ENCODE measurements at places on chromosomes 1 and 21.

DNA sequence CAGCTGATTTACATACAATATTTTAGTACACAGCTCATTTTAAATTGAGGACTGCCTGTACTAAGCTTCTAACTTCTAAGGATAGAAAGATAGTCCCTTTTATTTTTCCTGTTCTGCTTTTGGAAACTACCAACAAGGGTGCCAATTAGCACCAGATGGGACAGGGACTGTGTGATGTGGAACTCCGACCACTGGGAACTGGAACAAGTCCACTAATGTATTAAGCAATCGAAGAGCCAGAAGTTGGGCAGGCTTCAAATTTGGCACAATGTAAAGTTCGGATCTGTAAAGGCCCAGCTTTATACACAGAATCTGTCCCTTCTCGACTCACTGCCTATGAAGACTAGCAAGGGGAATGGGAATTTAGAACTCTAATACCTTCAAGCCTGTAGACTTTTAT is 149.3 kb downstream of the ZC3H11B start:
- no peak for DNase-seq

DNA sequence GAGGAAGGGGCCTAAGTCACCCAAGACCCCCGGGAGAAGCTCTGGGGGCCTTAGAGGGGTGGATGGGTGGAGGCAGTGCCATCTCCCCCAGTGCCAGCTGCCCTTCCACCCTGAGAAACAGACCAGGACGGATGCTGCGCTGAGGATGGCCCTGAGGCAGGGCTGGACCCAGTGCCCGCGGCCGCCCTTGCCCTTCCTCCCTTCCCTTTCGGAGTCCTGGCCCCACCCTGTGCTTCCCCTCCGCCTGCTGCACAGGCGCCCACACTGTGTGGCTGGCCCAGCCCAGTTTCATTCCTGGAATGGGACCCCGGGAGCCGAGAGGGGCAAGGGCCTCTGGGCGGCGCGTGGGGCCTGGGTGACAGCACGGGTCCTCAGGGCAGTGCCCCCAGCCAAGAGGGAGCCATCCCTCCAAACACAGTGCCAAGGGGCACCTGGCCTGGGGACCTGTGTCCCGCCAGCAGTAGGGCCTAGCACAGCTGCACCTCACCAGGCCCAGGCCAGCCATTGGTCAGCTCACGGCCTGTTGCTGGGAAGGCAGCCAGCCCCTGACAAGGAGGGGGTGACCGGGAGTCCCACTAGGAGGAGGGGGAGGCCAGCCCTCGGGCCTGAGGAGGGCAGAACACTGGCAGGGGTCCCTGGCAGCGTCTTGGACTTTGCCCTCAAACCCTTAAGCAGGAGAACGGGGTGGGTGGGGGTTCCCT is 13.4 kb upstream of the SKI start:
- no peak for DNase-seq

DNA sequence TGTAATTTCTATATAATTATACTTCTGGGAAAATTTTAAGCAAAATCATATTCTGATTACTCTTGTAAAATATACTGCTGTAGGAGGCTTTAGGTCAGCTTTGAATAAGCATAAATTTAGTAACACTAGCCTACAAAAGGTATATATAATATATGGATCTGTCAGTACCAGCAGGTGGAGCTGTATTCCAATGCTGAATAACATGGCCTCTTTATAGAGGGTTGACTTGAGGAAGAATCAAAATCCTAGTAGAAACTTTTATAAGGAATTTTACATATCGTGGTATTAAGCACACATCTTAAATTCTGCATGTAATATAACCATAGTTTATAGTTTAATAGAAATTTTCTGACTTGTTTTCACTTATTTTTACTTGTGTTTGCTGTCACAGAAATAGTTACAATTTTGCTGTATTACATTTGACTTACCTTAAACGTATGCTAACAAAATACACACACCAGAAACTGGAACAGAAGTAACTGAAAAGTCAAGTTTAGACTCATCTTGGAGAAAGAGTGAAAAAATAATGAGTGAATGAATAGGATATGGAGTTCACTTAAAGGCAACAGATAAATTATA is 79.3 kb downstream of the HMCN1 start:
- no peak for DNase-seq

DNA sequence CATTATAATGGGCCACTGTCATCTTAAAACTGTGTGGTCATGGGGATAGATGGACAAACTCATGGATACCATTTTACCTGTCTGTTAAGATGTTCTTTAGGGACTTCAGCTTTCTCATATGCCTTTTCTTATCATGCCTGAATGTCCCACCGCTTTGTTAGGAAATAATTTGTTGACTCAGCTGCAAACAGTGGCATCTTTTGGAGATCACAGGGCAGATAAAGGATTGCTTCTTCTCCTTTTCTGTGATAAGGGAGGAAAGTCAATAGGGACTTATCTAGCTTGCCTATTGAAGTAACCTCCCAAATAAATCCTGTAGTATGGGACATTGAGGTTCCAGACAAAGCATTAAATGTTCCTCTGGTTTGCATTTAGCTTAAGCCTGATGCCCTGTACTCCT is 79.8 kb upstream of the KIAA0040 start:
- no peak for DNase-seq

- no peak for DNase-seq
Measured at GRCh38 chr1:205942631-205943159, 561 bp downstream of the SLC26A9 start.

DNA sequence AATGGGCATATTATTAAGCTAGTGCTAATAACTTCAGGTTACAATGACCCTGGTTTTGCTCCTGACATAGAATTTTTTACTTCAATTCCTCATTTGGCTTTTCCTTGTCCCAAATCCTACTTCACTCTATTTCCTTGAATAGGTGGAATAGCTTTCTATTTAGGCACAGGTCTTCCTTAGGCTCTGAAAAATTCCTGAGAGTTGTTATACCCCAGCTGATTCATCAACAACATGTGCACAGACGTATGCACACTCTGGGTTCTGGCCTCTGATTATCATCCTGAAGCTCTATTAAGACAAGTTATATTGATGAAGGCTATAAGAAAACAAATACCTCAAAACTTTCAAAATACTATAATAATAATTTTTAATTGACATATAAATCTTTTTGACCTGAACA is 172.4 kb downstream of the NTMT2 start:
- no peak for DNase-seq

DNA sequence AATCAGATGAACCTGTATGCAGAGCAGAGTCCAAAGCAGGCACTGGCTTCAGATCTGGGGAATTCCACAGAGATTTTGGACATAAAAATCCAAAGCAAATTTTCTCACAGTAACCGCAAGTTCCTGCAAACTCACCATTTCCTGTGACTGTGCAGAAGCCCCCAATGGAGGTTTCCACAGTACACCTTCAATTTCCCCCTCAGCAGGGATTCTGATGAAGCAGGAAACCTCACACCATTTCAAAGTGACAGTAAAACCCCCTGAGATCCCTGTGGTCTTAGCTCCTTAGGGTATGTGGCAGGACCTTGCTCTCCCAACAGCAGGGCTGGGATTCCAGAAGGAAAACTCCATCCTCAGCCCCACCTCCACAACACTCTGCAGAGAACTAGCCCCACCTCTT is 6.0 kb upstream of the TGFBR3 start:
- DNase-seq, result no peak

DNA sequence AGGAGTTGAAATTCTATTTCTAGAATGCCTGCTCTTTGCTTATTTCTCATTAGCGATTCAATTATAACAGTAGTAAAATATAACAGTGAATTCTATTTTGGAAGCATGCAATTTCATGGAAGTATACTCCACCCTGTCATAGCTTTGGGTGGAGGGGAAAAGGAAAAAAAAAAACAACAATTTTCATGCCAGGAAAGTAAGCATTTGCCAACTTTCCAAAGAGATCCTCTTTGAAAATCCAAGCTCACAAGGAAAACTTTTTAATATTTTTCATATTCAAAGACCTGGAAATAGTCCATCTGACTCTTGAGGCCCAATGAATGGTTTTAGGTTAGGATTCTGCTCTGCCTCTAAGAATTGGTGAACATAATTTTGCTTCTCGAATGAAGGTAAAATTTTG is 134.5 kb downstream of the PTPN14 start:
- DNase-seq, result no peak

- DNase-seq, result no peak
Measured at GRCh38 chr1:213987422-213987926, 299 bp upstream of the PROX1 start.

DNA sequence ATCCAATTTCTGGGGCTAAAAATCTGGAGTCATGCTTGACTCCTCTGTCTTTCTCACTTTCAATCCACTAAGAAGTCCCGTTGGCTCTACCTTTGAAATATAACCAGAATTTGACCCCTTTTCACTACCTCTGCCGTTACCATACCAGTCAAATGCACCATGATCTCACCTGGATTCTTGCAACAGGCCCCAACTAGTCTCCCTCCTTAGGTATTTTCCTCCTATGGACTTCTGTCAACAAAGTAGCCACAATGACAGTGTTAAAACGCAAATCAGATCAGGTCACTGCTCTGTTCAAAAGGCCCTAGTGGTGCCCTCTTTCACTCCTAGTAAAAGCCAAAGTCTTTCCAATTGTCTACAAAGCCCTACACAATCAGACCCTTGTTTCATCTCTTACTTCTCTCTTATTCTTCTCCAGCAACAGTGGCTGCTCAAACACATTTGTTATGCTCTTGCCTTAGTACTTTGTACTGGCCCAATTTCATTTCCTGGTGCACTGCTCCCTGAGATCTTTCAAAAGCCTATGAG is 35.7 kb upstream of the AGL start:
- DNase-seq, result no peak

Data from stimulated activated CD8-positive, alpha-beta memory T cell treated with anti-CD3 and anti-CD28 coated beads, Interleukin-7, amount 100 ng/mL, for 24 hours (primary cell).